H1 (cell line): ENCODE measurements at places on chromosomes 16 and 17. TPM values are rescaled to one million over a fixed set of nuclear protein-coding genes. Genes with fewer than 3 reads are reported as not detected.

DNA sequence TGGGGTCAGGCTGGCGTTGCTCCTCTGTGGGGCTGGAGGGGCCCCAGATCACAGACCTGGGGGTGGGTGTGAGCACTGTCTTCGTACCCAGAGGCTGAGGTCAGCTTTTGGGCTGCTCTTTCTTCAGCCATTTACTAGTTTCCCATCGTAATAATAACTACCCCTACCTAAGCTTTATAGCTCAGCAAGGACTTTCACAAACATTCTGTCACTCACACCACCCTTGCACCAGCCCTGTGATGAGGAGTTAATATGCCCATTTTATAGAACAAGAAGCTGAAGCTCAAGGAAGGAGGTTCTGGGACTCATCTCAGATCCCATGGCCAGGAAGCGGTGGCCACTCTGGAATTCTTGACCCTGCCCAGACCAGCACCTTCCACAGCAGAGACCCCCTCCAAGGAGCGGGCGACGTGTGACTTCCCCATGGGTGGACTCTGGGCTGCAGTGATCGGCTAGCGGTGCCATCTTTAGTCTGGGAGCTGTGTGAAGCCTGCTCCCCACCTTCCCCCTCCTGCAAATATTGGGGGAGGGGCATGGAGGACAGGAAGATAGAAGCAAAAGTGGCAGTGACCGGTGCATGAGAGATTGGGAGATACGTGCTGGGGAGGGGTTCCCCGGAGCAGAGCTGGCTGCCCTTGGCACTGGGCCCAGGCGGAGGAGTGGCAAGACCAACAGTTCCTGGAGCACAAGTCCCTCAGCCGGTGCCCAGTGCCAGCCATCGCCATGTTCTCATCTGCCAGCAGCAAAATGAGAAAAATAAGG is 81.8 kb upstream of the TOB1 start:
- no peak for DNase-seq

HAPSTR1 gene
- 63.1 and 66.1 TPM in 2 replicates for total RNA-seq

DNA sequence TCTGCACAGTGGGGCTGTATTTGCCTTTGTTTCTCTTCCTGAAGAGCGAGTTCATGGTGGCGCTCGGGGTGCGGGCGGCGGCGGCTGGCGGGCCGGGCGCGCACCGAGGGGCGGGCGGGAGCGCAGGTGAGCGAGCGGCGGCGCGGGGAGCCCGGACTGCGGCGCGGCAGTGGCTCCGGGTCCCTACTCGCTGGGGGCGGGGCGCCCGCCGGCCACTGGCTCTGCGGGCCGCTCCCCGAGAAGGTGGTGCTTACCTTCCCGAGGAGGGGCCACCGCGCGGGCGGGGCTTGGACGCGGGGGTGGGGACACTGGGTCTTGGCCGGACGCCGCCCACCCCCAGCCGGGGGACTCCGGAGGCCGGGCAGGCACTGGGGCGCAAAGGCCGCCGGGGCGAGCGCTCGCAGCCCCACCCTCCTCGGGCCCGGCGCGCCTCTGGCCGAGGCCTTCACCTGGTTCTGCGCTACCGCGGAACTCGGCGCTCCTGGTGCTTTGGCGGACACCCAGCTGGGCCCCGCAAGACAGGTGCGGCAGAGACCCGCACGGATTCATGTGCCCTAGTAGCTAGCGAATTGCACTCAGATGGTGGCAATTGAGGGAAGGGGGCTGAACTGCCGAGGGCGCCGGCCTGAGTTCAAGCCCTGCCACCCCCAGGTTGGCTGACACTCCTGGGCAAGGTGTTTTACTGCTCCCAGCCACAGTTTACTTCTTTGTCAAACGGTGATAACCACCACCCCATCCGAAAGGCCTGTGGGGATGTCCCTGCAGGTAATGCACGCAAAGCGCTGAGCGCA is at the start of gene PPL:
Gene PPL (minus strand): TSS at position 158 of the 791 bp plus-strand sequence. CDS start 103 bp downstream, at position 55.
- DNase-seq, result no peak

CAVIN1 gene
- total RNA-seq, result 41.6 and 43.5 TPM in 2 replicates

GRCh38 chr17:40622509-40622928 is 25.1 kb downstream of the SMARCE1 start:
- DNase-seq, result no peak

KRTAP3-3 gene
- total RNA-seq, result not detected in 2 replicates
